ENCODE measurements at places on chromosomes 13 and 19.

DNA sequence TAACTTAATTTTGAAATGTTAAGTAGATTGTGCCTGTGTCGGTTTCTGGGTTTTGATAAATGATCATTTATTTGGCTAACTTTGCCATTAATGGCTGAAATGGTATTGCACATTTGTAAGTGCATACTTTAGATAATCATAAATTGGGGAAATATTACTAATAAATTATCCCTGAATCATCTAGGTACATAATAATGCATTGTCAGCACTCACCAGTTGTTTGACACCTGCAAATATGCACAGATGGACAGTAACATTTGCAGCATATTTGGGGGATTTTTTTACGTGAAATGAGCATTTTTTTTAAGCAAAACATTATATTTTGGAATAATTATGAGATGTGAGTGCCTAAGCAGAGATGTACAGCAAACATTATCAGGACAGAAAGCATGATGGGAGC is 41.0 kb downstream of the LSM14A start:
- DNase-seq, result no peak

- DNase-seq, result no peak
Measured at GRCh38 chr13:50676602-50677001, 166.9 kb downstream of the DLEU7 start.

DNA sequence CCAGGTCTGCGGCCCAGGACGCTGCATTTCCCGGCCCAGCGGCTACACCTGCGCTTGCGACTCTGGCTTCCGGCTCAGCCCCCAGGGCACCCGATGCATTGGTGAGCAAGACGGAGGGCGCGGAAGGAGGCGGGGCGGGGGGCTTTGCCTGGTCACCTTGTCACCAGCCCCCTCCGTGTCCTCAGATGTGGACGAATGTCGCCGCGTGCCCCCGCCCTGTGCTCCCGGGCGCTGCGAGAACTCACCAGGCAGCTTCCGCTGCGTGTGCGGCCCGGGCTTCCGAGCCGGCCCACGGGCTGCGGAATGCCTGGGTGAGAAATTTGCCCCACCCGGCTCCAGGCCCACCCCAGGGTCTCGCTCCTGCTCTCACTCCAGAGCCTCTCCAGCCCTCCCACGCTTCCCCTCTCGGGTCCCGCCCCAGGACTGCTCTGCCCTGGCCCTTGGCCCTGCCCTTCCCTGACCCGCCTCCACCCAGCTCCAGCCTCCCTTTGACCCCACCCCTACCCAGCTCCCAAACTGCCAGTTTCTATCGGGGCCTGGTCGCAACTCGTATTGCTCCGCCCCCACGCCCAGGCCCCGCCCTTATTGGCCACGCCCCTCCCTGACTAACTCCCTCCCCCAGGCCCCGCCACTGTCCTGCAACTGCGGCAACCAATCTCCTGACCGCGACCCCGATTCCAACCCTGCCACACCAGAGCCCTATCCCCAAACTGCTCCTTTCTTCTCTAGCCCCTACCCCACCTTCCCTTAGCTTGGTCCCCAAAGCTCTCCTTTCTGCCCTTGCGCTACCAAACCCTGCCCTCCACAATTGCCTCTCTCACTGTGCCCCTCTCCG is 8.6 kb downstream of the LTBP4 start:
- DNase-seq, result peak; percentile 98

DNA sequence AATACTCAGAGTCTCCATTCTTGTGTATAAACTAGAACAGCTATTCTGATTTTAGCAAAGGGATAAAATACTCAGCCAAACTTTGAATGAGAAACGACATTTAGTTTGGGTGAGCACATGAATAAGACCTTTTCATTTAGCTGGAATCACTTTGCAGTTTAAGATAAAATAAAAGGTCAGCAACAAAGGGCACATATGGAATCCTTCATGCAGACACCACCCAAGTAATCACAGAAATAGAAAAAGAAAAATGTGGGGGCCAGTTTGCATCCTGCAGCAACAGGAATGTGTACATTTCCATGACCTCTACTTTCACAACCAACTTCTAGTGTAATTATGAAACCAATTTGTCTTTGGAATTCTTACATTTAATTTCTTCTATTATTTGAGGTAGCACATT is 1637.4 kb downstream of the PCDH9 start:
- no peak for DNase-seq

GRCh38 chr19:54114340-54115108 is 933 bp downstream of the TFPT start:
- DNase-seq, result peak; percentile 82

DNA sequence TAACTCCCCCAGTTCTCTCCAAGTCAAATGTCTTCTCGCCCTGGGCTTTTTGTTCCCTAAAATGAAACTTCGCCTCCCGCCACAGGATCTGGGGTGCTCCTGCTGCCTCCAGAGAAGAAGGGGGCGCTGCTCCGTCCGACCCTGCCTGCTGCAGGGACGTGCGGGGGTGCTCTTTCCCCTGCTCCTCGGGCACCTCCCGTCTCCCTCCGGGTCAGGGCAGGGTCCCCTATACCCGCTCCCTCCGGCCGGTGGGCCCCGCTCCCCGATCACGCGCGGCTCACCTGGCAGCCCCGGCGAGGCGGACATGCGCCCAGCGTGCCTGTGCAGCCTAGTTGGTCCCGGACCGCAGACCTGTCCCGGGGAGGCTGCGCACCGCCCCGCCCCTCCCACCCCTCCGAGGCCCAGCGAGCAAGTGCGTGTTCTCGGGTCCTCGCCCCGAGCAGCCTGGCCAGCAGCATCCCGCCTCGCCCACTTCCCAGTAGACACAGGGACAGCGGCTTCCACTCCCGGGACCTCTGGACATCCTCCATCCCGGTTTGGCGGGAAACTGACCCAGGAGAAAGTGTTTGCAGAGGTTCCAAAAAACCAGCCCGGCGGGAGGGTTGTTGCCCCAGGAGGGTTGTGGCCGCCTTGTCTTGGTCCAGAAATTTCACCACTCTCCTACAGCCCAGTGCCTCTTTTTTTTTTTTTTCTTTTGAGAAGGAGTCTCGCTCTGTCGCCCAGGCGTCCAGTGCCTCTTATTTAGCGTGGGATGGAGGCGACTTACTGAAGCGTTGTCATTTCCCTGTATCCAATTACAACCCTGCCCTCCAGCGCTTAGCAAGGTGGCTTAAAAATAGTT is at the start of gene OXGR1:
OXGR1 (minus strand) TSS at position 460 of the 841 bp plus-strand sequence. CDS start 6,717 bp downstream, outside the sequence.
- DNase-seq, result peak; percentile 30

DNA sequence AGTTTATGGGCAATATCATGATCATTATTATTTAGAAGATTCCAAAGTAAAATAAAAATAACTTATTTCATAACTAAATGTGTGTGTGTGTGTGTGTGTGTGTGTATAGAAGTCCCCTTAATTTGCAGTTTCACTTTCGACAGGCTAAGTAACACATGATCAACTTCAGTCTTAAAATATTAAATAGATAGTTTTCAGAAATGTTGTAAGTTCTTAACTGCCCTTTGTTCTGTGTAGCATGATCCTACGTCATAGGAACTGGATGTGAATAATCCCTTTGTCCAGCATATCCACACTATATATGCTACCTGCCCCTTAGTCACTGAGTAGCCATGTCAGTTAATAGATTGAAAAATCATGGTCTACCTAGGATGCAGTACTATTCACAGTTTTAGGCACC is 1863.5 kb upstream of the PCDH20 start:
- no peak for DNase-seq

DNA sequence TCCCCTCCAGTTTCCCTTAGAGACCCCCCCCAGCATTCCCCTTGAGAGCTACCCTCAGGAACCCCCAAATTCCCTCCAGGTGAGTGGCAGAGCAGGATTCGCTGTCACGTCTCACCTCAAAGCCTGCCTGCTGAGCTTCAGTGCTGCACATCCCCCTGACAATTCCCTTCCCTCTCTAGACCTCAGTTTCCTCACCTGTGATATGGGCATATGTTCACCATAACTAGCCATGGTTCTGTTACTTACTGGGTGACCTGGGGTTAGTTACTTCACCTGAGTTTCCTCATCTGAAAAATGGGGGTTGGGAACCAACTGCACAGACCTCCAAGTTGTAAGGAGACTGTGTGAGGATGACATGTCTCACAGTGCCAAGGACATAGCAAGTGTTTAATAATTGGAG is 75.5 kb downstream of the RYR1 start:
- DNase-seq, result no peak

GRCh38 chr13:66879988-66880387 is 350.1 kb downstream of the PCDH9 start:
- no peak for DNase-seq

DNA sequence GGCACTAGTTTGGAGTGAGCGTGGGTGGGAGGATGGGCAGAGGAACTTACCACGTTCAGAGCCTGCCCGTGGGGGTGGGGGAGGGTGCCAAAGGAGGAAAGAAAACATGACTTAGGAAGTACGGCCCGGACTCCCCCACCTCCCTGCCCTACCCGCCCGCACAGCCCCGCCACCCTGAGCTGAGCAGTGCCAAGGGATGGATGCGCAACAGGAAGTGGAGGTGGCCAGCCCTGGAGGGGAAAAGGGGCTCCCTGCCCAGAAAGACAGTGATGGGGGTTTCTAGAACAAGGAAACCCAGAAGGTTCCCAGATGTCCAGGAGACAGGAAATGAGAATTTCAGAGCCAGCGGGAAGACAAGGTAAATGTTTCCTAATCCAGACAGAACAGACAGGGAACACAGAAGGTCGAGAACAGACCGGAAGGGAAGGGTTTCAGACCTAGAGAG is 6.3 kb downstream of the TEAD2 start:
- DNase-seq, result no peak

GRCh38 chr19:34256835-34257558 is 2.6 kb downstream of the GARRE1 start:
- DNase-seq, result no peak

- DNase-seq, result no peak
Measured at GRCh38 chr19:53311897-53312296, 21.7 kb upstream of the ZNF845 start.

DNA sequence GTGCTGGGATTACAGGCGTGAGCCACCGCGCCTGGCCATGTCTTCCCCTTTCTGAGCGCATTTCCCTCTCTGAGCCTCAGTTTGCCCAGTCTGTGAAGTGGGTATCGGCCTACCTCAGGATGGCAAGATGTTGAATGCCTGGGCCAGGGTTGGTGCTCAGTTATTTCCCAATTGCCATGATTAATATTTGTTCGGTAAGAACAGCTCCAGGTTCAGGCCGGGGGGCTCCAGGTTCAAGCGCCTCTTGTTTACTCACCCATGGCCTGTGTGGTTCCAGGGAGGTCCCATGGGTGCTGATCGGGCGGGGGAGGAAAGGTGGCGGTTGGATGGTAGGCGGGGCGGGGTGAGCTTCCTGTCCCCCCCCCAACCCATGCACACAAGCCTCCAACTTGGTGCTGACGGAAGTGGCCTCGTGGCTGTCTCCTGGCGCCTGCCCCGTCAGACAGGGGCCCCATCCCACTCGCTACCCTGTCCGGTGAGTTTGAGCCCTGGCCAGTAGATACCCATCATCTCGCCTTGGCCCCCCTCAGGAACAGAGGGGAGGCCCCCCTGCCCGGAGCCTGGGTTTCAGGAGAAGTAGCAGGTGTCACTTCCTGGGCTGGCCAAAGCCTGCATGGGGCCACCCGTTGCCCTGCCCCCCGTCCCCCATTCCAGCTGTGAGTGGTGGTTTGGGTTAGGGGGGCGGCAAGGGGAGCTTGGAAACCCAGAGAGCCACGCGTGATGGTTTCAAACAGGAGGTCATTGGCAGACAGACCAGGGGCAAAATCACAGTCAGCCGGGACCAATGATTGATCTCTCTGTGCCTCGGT is at the start of gene FCHO1:
FCHO1 (plus strand) TSS at position 375 of the 809 bp plus-strand sequence. CDS start 3,688 bp downstream, outside the sequence.
- no peak for DNase-seq

GRCh38 chr13:75492389-75492788 is 10.4 kb upstream of the TBC1D4 start:
- no peak for DNase-seq

- DNase-seq, result peak; percentile 86
Measured at GRCh38 chr13:46934749-46935148, 37.9 kb upstream of the HTR2A start.

DNA sequence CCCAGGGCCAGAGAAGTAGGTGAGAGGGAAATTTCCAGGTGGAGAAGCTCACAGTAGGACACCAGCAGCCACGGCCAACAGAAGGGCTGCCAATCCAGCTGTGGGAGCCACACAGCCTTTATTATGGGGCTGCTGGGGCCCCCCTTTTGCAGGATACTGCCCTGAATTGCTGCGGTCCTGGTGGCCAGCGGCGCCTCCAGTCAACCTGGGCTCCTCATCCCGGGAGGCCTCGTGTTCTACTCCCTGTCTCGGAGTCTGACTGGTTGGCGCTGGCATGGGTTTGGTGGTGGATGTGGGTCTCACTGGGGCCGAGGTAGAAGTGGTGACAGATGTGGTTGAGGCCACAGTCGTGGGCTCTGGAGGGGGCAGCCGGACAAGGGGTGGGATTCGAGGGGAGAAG is 4.1 kb downstream of the LYPD3 start:
- no peak for DNase-seq

GRCh38 chr19:55308281-55308680 is 16.9 kb downstream of the TMEM150B start:
- DNase-seq, result no peak

DNA sequence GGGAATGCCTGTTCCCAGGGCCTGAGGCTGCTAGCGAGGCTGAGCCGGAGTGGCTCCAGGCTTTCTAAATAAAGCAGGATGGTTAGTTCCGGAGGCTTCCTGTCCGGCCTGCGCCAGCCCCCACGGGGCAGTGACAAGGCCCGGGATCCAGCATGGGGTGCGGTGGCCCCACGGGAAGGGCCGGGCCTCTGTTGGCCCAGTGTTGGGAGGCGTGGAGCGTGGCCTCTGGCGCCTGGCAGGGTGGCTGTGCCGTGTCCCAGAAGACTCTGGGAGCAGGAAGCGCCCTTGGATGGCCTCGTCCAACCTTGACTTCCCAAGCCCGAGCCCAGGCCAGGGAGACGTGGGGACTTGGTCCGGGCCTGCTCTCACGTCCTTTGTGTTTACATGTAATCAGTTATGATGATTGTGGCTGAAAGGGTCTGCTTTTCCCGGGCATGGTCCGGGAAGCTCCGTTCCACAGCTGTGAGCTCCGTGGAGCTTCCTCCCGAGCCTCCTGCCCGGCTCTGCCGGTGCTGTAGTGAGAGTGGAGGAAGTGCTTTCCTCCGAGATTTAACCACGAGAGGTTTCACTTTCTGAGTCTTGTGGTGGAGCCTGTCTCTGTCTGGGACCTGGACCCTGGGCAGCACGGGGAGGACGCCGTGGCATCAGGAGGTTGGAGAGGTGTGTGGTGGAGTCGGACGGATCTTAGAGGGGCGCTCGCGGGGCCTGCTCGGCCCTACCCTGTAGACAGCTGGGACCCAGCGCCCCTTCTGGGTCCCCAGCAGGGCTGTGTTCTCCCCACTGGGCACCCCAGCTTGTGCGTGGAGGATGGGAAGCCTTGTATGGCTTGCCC is 4.6 kb downstream of the GNA11 start:
- no peak for DNase-seq

GRCh38 chr19:1860042-1860775 is 3.2 kb downstream of the KLF16 start:
- DNase-seq, result peak; percentile 64

GRCh38 chr13:40181203-40181845 is 485.1 kb downstream of the FOXO1 start:
- DNase-seq, result peak; percentile 87
